ENCODE measurements at places on chromosomes 11 and 22.

GRCh38 chr11:62889484-62890437 lies 9.1 kb downstream of the SLC3A2 start:
- DNase-seq, result no peak

- peak; percentile 5 for DNase-seq
Measured at GRCh38 chr11:11931461-11932055, 76.9 kb downstream of the DKK3 start.

DNA sequence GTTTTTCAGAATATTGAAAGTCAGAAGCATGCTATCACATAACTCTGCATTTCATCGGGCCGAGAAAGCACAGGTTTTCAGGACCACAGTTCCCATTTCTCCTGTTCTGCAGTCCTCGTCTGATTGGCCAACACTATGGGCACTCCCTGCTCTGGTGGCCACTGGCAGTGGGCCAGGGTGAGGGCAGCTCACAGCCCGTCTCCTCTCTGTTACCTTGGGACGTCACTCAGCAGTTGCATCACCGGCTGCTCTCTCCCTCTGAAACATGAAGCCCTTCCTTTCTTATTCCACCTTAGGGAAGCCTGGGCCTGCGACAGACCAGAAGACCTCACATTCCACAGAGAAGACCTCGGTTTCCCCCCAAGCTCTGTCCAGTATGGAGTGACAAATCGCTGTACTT lies 11.4 kb upstream of the MICAL3 start:
- no peak for DNase-seq

DNA sequence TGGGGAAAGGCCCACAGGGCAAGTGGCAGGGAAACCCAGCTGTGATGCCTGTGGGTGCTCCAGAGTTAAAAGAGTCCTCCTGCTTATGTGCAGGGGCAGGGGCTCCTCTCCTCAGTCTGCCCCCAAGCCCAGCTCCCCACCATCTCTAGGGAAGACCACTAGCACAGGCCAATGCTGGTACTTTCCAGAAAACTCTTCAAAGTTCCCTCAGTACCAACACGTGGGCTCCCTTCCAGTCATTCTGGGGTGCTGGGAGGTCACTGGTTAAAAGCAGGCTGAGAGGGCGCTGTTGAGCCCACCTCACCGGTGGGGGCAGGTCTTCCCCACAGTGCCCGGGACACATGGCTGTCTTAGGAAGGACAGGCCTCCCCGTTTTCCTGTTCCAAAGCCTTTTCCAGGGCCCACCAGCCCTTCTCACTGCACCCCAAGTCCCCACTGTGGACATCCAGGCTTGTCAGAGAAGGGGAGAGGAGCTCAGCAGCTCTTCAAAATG lies 154.6 kb downstream of the TRIM29 start:
- no peak for DNase-seq

DNA sequence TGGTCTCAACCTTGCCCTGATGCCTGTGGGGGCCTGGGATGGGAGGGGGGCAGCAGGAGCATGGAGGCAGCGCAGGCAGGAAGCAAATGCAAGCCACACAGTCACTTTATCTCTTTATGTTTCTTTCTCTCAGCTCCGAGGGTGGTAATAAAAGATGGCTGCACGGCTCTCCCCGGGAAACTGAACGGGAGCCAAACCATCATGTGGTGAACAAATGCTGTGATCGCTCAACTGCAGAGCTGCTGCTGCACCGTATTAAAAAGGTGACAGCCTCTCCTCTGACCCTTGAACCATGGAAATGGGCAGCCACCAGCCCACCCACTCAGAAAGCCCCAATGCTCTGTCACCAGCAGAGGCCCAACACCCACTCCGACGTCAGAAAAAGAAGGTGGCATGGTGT lies 110.0 kb downstream of the TIMP3 start:
- no peak for DNase-seq

DNA sequence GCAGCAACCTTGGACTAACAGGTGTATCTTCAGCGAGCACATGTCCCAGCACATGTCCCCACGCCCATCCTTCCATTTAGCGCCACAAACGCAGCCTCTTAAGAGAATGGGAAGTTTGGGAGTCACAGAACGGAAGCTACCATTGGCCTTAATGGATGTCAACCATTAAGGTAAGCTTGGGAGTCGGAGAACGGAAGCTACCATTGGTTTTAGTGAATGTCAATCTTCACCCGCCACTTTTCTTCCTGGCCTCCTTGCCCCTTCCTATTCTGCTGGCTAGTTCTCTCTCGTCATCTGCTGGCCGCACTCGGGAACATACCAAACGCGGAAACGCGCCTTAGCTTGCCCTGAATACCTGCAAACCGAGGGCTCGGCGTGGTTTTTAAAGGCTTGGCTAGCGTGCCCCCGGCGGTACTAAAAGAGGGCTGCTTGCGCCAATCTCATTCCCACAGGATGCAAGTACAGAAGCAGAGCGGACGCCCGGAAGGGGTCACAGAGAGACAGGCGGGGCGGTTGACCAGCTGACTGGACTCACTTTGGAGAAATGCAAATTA lies 24.3 kb downstream of the GLYATL1 start:
- DNase-seq, result no peak

- no peak for DNase-seq
Measured at GRCh38 chr11:108895579-108896480, 231.0 kb downstream of the DDX10 start.

DNA sequence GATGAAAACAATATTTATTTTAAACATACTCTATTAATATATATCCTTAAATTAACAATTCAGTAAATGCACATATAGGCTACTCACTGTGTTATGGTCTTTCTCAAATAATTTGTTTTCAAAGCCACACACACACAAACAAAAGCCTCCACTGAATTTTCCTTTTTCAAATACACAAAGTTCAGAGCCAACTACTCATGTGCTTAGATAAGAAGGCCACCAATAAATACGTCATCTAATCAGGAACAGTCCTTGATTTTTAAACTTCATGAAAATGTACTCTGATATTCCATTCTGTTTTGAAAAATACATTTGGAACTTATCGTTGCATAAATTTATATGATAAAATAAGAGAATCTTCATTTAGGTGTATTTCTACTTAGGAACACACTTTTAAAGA lies 26.0 kb downstream of the KBTBD3 start:
- DNase-seq, result no peak

GRCh38 chr11:2673250-2673610 lies 26.6 kb downstream of the KCNQ1OT1 start:
- no peak for DNase-seq

DNA sequence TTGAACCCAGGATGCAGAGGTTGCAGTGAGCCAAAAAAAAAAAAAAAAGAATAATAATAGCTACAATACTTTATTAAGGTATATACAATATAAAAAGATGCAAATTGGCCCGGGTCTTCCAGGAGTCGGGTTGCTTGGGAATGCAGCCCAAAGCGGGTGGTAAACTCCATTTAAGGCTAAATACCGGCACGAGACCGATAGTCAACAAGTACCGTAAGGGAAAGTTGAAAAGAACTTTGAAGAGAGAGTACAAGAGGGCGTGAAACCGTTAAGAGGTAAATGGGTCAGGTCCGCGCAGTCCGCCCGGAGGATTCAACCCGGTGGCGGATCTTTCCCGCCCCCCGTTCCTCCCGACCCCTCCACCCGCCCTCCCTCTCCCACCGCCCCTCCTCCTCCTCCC lies 143.3 kb downstream of the DLG2 start:
- DNase-seq, result no peak

GRCh38 chr22:28791841-28792490 lies 8.4 kb downstream of the XBP1 start:
- DNase-seq, result no peak

DNA sequence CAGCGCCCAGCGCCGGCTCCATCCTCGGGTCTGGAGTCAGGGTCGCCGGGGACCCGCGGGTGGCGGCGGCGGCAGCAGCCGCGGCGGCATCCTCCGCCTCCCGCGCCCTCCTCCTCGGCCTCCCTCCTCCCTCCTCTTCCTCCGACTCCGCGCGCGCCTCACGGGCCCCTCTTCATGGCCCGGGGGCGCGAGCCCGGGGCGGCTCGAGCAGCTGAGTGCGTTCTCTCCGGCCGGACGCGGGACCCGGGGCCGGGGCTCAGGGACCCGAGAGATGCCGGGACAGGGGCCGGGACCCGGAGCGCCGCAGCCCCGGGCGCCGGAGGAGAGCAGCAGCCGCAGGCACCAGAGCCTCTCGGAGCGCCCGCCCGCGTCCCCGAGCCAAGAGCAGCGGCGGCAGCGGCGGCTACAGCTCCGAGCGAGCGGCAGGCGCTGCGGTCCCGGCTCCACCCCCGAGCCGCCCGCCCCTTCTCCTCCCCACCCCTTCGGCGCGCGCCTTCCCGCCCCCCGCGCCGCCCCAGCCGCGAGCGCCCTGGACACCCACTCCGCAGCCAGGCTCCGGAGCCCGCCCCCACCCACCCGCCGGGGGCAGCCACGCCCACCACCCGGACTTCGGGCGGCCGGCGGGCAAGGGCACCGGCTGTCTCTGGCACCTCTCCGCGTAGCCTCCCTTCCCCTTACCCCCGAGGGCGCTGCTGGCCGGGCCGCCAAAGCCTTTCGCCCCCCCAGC lies at the start of gene CHST1:
TSS of gene CHST1 (minus strand) at position 417 of the 727 bp plus-strand sequence. CDS start 14,699 bp downstream, outside the sequence.
- peak; percentile 63 for DNase-seq

DNA sequence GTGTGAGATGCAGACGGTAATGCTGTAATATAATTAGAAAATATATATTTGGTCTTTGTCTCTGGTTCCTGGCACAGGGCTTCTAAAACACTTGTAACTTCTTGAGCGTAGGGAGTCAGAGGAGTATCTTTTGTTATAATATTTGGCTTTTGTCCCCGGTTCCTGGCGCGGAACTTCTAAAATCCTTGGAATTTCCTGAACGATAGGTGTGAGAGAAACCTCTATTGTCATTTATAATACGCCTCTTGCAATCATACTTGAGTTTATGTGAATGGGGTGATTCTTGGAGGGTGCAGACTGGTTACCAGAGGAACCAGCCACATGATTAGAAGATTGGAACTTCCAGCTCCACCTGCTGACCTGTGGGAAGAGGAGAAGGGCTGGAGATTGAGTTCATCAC lies 54.1 kb upstream of the ZBED5 start:
- no peak for DNase-seq

DNA sequence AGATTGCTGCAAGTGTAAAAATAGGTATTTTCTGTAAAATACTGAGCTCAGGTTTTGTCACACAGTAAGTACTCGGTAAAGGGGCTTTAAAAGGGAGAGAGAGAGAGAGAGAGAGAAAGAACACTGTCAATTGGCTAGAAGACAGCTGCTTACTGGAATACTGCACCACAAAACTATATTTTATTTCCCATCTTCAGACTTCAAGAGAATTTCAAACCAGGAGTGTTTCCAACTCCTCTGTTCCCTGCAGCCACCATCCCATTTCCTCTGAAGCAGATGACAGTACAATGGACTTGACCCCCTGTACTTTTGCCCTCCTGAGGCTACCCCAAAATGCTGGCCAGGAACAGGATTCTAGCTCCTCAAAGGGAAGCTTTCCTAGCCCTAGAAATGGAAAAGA lies 89.7 kb downstream of the RELT start:
- DNase-seq, result no peak

- no peak for DNase-seq
Measured at GRCh38 chr11:103051981-103052380, 40.0 kb downstream of the DCUN1D5 start.

GRCh38 chr11:114196997-114197703 lies 99.0 kb upstream of the NNMT start:
- no peak for DNase-seq
